ENCODE measurements at places on chromosomes 5 and 9.

DNA sequence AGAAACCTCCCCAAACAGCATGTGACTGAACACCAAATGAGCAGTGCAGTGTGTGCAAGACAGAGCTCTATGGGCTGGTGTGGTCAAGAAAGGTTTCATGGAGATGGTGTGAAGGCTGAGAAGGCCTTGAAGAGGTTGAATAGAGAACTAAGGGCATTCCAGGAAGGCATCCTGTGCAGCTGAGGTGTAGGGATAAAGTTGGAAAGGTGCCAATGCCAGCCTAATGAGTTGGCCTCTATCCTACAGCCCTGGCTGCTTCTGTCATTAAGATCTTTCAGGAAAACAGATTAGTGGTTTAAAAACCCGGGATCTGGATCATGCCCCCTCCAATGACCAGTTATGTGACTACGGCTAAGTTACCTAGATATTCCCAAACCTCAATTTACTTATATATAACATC lies 4.0 kb downstream of the HDAC3 start:
- DNase-seq = no peak

GRCh38 chr5:56006094-56006493 lies 11.3 kb upstream of the IL6ST start:
- no peak for DNase-seq

- DNase-seq = no peak
Measured at GRCh38 chr5:111670826-111671492, 86.0 kb downstream of the NREP start.

GRCh38 chr5:61330845-61331406 lies 1.1 kb upstream of the ZSWIM6 start:
- DNase-seq = peak; percentile 92

DNA sequence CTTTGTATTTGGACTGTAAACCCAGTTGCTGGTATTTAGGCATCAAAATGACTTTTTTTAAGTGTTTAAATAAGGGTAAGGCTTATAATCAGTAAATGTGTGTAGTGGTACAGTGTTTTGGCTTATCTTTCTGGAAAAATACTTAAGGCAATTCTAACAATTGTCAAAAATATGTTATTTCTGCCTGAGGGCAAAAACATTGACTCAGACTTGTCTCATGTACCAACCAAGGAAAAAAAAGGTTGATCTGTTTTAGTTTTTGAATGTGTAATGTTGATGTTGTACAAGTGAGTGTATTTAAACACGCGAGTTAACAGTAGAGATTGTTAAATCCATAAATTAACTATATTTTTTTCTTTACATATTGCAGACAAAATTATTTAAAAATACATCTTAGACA lies 277.8 kb upstream of the TYRP1 start:
- DNase-seq = no peak

DNA sequence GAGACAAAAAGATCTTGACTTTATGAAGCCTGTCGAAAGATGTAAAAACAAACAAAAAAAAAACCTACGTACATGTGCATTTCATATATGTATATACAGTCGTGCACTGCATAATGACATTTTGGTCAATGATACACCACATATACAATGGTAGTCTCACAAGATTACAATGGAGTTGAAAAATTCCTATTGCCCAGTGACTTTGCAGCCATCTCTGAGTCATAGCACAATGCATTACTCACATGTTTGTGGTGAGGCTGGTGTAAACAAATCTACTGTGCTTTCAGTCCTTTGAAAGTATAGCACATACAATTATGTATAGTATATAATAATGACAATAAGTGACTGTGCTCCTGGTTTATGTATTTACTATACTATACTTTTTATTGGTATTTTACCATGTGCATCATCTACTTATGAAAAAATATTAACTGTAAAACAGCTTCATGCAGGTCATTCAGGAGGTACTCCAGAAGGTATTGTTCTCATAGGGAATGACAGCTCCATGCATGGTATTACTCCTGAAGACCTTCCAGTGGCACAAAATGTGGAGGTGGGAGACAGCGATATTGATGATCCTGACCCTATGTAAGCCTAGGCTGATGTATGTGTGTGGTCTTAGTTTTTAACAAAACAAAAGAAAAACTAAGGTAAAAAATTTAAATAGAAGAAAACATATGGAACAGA lies 73.7 kb upstream of the FST start:
- no peak for DNase-seq

- no peak for DNase-seq
Measured at GRCh38 chr9:91037511-91038482, 236.2 kb downstream of the SYK start.

DNA sequence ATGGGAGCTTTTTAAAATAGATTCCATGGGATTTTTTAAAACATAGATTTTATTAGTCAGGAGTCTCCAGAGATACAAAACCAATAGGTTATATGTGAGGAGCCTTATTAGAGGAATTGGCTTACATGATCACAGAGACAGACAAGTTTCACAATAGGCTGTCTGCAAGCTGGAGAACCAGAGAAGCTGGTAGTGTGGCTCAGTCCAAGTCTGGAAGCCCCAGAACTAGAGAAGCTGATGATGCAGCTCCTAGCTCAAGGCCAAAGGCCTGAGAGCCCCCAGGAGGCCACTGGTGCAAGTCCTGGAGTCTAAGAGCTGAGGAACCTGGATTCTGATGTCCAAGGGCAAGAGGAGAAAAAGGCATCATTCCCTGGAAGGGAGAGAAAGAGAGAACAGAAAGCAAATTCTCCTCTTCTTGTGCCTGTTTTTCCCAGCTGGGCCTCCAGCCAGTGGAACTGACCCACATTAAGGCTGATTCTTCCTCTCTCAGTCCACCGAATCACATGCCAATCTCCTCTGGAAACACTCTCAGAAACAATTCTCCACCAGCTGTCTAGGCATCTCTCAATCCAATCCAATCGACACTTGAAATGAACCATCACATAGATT lies 59.3 kb downstream of the AHRR start:
- DNase-seq = no peak

DNA sequence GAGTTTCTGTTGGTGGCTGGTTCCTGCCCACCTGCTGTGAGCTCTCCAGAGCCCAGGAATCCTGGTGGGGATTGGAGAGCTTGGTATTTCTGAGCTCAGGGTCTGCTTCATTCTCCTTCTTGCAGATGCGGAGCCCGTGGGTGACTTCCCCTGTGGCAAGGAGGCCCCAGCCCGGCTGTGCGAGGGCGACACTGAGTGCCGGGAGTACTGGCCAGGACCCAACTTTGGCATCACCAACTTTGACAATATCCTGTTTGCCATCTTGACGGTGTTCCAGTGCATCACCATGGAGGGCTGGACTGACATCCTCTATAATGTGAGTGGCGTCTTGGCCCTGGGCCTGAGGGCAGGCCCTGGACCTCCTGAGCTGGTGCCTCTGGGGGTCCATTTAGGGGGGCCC lies 39.5 kb downstream of the CACNA1B start:
- no peak for DNase-seq

- DNase-seq = no peak
Measured at GRCh38 chr5:37212096-37212495, 37.1 kb downstream of the CPLANE1 start.

DNA sequence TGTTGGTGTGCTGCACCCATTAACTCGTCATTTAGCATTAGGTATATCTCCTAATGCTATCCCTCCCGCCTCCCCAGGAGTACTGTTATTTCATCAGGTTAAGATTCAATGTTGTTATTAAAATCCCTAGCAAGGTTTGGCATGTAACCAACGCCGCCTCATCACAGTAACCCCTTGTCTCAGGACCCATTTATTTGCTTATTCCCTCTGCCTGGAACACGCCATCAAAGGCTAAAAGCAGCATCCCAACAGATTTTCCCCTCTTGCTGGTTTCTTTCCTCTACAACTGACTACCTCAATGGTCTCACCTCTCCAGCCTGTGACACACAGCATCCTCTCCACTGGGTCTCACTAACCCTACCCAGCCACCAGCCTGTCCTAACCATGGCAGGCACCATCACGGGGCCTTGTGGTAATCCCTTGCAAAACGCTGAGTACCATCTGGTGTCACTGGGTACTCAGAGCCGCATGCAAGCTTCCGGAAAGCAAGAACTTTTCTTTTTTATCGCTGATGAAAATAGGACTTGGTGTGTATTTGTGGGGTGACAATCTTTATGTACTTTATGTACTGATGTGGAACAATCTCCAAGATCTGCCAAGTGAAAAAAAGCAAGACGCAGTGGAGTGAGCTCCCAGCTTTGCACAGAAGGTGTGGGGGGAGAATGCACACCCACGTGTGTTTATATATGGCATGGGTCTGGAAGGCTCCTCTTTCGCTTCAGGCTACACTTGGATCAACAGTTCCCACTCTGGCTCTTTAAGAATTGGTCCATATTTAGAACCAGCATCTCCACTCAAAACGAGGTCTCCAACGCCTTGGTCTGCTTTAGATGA lies 6.1 kb downstream of the RPS14 start:
- no peak for DNase-seq

GRCh38 chr9:35072461-35073278 lies at the start of gene VCP:
Gene VCP (minus strand): TSS chr9:35072625. CDS start chr9:35072353, 272 bp downstream.
- peak; percentile 96 for DNase-seq

DNA sequence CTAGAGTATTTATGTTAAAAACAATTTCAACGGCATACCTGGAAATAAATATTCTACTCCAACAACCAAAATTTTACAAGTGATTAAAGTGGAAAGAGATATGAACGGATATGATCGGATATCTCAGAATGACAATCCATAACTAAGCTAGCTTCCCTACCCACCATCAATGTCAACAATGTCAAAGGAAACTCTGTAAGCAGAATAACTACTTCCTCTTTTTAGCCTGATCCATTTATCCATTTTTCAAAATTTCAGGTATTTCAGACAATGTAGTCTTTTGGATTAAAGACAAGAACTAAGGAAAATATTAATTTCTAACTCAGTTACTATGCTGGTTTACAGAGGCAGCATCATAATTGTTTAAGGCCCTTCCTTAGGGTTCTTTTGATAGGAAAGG lies 188.7 kb downstream of the DENND1A start:
- DNase-seq = no peak

DNA sequence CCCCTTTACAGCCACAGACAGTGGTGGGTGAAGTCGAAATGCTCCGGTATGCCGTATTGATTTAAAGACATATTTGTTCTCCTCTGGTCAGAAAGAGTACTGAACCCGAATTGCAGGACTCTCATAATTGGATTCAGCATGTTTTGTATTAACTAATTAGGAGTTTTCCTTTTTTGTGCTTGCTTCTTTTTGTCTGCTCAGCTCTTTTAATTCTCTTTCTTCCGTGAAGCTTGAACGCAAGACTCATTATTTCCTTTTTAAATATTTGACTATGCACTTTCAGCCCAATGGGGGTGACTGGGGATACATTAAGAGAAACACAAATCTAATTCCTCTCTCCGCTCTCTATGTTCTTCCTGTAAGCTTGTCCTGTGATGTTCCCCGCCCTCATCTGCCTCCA lies 246.6 kb upstream of the IRX2 start:
- no peak for DNase-seq

DNA sequence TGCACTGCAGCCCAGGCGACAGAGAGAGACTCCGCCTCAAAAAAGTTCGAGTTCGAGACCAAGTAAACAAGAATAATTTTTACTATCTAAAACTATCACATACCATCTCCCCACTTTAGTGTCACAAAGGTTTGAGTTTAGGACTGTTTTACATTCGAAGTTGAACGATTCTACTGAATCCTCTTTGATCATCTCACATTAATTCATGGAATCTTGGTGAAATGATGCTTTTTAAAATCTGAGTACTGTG lies 715 bp upstream of the RPS6 start:
- DNase-seq = no peak

GRCh38 chr9:126217250-126217653 lies 109.4 kb upstream of the MVB12B start:
- DNase-seq = no peak

- no peak for DNase-seq
Measured at GRCh38 chr5:179746872-179747271, 14.2 kb downstream of the MAML1 start.

- DNase-seq = no peak
Measured at GRCh38 chr9:114167591-114168091, 12.3 kb downstream of the COL27A1 start.

- no peak for DNase-seq
Measured at GRCh38 chr5:157290156-157290980, 24.4 kb downstream of the CYFIP2 start.

- DNase-seq = no peak
Measured at GRCh38 chr5:40507095-40507494, 172.6 kb upstream of the PTGER4 start.

DNA sequence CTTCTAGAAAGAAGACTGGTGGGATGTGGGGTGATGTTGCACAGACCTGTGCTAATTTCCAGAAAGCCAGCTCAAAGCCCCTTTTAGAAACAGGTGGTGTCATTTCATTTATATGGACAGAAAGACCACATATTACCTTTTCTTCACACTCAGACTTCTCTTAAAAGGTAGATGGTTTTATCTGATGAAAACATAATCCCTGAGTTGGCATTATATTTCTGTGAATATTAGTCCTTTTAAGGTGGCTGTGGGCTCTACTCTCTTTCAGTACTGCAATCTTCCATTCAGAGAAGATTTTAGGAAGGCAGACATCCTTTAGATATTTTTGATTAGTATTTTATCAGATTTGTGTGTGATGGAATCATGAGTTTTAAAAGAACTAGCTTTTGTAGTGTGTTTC lies 73.2 kb downstream of the PPIC start:
- DNase-seq = no peak

- no peak for DNase-seq
Measured at GRCh38 chr5:143606043-143606752, 202.7 kb upstream of the NR3C1 start.

GRCh38 chr5:134450374-134450773 lies 38.7 kb upstream of the CDKN2AIPNL start:
- DNase-seq = no peak
